ENCODE measurements at places on chromosomes 16 and 17.

DNA sequence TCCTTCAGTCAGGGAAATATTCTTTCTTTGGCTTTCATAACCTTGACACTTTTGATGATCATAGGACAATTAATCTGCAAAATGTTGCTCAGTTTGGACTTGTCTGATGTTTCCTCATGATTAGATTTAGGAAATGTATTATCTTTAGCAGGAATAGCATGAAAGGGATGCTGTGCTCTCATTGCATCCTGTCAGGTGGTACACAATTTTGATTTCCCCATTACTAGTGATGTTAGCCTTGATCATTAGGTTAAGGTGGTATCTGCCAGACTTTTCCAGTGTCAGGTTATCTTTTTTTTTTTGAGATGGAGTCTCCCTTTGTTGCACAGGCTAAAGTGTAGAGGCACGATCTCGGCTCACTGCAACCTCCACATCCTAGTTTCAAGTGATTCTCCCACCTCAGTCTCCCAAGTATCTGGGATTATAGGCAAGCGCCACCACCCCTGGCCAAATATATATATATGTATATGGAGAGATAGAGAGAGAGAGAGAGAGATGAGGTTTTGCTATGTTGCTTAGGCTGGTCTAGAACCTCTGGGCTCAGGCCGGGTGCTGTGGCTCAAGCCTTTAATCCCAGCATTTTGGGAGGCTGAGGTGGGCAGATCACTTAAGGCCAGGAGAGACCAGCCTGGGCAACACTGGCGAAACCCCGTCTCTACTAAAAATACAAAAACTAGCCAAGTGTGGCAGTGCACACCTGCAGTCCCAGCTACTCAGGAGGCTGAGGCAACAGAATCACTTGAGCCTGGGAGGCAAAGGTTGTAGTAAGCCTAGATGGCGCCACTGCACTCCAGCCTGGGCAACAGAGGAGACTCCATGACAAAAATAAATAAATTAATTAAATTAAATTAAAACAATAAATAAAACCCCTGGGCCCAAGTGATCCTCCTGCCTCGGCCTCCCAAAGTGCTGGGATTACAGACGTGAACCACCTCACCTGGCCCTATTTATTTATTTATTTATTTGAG lies 15.8 kb upstream of the CAVIN1 start:
- DNase-seq, result no peak

DNA sequence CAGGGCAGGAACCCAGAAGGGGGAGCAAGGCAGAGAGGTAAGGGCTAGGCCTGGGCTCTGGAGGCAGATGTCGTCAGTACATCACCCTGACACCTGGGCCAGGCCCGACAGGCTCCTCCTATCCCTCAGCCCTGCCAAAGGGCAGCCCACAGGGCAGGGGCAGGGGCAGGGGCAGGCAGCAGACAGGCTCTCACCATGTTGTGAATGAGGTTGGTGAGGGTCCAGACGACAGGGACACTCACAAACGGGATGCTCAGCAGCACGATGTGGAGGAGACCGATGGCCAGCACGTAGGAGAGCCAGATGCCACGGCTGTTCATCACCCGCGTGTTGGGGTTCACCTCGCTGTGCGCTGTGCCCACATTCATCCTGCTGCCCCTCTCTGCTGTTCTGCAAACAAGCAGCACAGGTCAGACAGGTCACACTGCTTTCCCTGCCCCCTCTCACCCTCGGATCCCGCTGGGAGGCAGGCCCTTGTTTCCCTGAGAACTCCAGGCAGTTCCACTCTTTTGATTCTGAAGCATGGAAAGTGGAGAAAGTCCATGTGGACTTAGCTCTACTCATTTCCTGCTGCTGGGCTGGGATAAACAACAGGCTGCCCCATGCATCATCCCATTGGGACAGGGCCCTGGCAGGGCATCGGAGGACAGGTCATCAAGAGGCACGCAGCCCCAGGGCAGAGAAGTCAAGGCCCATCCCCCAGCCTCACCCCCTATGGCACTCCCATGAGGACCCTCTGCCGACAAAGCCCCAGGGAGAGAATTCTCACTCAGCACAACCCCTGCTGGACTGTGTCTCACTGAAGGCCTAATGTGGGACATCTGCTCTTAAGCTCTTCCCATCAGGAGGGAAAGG lies 3.3 kb downstream of the ORMDL3 start:
- no peak for DNase-seq

DNA sequence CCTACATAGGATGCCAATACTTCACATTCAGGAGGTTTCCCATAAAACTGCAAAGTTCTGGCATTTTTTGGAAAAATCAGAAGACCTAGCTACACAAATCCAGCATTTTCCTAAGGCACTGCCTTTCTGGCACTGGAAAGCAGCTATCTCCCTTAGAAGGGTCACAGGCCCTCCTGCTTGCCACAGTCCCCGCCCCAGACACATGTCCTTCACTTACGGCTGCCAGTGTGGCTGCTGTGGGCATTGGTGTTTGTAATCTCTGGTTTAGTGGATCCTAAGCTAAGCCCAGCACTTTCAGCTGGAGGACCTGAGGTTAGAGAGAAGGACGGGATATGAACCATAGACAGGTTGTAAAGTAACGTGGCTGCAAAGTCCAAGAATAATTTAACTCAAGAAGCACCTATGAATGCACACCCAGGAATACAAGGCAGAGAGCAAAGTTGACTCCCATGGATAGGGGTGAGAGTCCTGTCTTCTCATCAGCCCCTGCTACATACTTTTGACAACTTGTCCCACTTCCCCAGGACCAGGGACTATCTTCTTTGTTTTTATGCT lies 100.0 kb downstream of the XYLT1 start:
- DNase-seq, result no peak

GRCh38 chr17:56297184-56297583 lies 143.9 kb downstream of the ANKFN1 start:
- DNase-seq, result no peak

- DNase-seq, result no peak
Observed at GRCh38 chr17:38919316-38920078, 5.9 kb upstream of the LASP1NB start.

GRCh38 chr17:78908426-78908825 lies 5.4 kb upstream of the CEP295NL start:
- DNase-seq, result no peak

DNA sequence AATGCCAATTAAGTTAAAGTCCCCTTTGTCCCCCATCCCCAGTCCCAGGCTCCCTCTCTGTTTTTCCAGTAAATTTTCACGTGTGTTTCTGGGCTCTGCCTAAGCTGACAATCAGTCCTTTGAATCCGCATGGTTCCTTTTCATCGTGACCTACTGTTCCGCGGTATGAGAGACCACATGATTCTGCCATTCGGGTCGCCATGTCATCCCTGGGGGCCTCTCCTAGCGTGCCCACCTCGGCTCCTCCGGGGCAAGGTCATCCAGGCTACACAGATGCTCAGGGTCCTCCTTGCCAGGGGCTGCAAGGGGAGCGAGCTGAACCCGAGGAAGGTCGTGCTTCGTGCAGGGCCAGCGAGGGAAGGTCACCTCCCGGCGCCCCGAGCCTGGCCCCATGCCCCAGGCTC lies 157.6 kb downstream of the RAB11FIP4 start:
- DNase-seq, result no peak

GRCh38 chr16:13936155-13936554 lies 16.2 kb downstream of the ERCC4 start:
- no peak for DNase-seq

- DNase-seq, result no peak
Observed at GRCh38 chr17:8413328-8413727, 15.7 kb upstream of the RNF222 start.

- DNase-seq, result no peak
Observed at GRCh38 chr16:29663807-29664090, 702 bp downstream of the SPN start.

GRCh38 chr16:67269766-67270165 lies 9.6 kb upstream of the PLEKHG4 start:
- DNase-seq, result no peak

DNA sequence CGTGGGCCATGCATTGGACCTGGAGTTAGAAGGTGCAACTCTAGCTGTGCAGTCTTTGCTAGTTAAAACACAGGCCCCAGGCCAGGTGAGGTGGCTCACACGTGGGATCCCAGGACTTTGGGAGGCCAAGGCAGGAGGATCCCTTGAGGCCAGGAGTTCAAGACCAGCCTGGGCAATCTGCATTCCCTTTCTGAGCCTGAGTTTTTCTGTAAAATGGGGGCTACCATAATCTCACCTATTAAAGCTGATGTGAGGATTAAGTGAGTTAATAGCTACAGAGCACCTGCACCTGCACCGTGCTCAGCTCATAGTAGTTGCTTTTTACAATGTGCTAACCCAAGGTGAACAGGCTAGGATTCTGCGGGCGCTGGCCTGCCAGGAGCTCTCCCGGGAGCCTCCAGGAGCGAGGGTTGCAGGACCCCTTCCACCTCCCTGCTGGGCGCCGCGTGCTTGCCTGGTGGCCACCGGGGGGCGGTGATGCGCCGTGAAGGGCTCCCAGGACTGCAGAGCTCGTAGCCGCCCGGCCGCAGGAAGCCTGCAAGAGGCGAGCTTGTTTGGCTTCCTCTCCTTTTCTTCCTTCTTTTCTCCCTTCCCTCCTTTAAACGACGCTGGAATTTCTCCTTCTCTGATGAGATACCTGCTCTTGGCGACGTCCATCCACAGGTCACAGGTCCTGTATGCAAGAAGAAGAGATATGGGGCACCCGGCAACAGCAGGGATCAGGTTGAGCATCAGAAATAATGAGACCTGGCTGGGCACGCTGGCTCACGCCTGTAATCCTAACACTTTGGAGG lies 51.3 kb downstream of the ZFP90 start:
- peak; percentile 2 for DNase-seq

GRCh38 chr17:75720656-75721462 lies at the start of gene ITGB4:
TSS of gene ITGB4 (plus strand) at chr17:75721459. CDS start at chr17:75724704, 3,245 bp downstream.
- no peak for DNase-seq

DNA sequence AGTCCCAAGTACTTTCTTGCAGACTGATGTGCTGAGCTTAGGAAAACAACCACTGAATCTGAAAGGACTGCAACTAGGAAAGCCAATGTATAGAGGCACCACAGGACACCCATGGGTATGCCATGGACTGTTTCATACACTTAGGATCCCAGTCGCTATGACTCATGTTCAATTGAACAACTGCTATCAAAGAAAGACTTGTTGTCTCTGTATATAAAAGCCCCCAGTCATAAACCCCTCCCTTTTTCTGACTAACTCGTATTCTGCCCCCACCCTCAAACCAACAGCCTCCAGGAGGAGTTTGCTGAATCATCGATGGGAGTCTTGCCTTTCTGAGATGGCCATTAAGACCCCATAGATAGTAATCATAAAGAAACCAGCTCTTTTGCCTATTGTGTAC lies 205.4 kb downstream of the ANKFN1 start:
- no peak for DNase-seq

- DNase-seq, result no peak
Observed at GRCh38 chr17:14489986-14490385, 189.1 kb downstream of the HS3ST3B1 start.

GRCh38 chr17:36877771-36878170 lies 59.5 kb upstream of the LHX1 start:
- no peak for DNase-seq

DNA sequence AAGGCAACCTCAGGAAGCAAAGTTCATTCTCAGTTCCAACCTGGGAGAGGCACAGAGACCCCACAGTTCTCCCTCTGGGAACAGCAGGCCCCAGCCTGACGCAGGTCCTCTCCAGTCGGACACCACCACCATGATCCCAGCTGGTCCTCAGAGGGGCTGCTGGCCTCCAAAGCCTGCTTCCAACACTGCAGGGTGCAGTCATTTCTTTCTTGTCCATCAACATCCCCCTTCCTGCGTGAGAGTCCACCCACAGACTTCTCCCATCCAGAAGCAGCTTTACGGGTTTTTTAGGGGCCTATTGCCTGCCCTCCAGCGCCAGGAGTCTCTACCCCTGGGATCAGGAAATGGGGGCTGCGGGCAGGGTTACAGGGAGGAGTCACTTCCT lies 29.3 kb upstream of the TNRC6C start:
- no peak for DNase-seq

GRCh38 chr16:609316-609715 lies 19.4 kb downstream of the RAB40C start:
- DNase-seq, result no peak

DNA sequence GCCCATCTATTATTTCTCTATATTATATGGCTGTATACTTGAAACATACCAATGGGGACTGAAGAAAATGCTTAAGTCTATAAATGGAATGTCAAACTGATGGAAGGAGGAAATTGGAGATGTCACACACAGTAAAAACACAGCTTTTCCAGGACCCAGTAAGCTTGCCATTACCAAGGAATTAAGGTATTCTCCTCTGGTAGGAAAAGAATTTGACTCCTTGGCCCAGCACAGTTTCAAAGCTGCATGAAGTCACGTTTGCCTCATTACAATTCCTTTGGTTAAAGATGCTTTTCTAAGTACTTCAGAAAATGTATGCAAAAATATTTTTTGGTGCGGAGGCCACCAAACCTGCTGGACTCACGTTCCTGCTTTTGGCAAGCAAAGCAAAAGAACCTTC lies 48.5 kb downstream of the CDH13 start:
- DNase-seq, result no peak

DNA sequence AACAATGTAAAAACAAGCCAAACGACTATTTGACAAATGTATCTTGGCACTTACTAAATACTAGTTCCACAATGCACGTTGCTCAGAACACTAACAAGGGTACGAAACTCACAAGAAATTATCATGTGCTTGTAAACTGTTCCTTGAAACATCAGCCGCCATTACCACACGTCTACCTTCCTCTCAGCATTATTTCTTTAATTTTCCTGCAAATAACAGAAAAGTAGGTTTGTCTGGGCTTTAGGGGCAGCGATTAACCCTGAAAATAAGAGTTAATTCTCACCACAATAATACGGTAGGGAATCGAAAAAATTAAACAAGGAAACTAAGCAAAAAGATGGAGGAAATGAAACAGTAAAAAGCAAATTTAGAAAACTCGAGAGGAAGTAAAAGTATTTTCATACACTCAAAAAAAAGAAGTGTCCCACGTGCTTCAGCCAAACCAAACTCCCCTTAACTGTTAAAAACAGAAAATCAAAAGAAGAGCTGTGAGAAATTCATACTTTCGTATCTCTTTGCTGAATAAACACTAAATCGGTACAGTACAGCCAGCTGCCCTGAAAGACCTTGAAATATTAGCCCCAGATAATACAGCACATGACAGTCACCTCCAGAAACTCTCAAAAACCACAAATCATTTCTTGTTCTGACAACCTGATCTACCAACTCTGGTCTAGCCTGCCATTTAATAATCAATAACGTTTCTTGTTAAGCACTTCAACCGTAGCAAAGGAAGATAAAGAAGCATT lies 1.2 kb downstream of the ARHGAP17 start:
- DNase-seq, result no peak

GRCh38 chr17:48818361-48818841 lies 1.4 kb upstream of the TTLL6 start:
- no peak for DNase-seq

DNA sequence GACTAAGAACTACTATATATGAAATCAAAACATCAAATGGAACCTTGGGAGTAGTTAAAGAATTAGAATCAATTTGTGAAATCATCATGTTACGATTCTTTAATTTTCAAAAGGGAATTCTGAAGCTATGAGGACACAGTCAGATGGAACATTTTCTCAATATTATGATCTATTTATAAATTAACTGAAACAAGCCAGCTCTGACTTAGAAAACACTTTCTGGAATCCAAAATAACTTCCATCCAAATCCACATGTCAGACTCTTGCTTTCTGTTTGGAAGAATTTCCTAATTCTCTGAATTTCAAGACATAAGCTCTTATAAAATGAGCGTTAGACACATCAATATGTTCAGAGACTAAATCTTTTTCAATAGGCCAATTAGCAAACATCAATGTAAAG lies 737.7 kb upstream of the SOX9 start:
- no peak for DNase-seq

Data from fibroblast of skin of left biceps (primary cell).